HCT116 (cell line): ENCODE measurements at places on chromosomes 2 and 18. TPM values are rescaled to one million over a fixed set of nuclear protein-coding genes. Genes with fewer than 3 reads are reported as not detected.

Gene ANKRD23
- 1.4 TPM for total RNA-seq

Gene PDE6D
- 26.6 TPM for total RNA-seq

Gene UGT1A5
- not detected for total RNA-seq

Gene SGPP2
- 1.6 TPM for total RNA-seq

Gene AFF3
- total RNA-seq, result 0.61 TPM

Gene DDX1
- 117 TPM for total RNA-seq

Gene SIX3
- 1.2 TPM for total RNA-seq

Gene REG3A
- not detected for total RNA-seq

Gene UGT1A3
- not detected for total RNA-seq

Gene NT5C1B
- not detected for total RNA-seq

Gene KLHL41
- 0.15 TPM for total RNA-seq

Gene LTBP1
- 5.1 TPM for total RNA-seq

Gene NCL
- total RNA-seq, result 1,077 TPM

Gene ASXL3
- not detected for total RNA-seq

Gene CCDC141
- total RNA-seq, result 0.30 TPM

- no peak overlapping the region for H3K27ac ChIP-seq
- DNase-seq, result no peak
- no peak overlapping the region for H3K4me3 ChIP-seq
- no peaks in the 10 kb centered on the region for H3K36me3 ChIP-seq
- peaks cover 37% of the 10 kb centered on the region for H3K27me3 ChIP-seq
Measured at GRCh38 chr18:24679062-24679461, 218.6 kb downstream of the HRH4 start.

DNA sequence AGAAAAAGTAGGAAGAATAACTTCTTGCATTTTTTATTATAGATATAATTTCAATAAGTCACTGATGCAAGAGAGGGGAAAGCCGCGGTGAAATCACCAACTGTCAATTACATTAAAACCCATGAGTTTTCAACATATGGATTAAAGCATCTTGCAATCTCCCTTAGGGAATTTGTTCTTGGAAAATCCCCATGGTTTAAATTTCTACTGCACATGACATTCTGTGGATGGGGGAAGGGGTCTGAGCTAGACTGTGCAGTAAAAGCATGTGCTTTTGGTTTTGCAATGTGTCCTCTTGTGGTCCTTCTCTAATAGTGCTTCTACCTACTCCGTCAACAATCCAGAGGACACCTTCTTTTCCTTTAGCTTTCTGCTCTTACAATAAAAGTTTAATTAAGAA lies 894.0 kb downstream of the DCDC2C start:
- no peak overlapping the region for H3K4me3 ChIP-seq
- DNase-seq, result no peak
- no peaks in the 10 kb centered on the region for H3K4me1 ChIP-seq
- no peaks in the 10 kb centered on the region for H3K27me3 ChIP-seq
- H3K27ac ChIP-seq, result no peak overlapping the region

- no peaks in the 10 kb centered on the region for H3K36me3 ChIP-seq
- no peak for DNase-seq
- H3K4me3 ChIP-seq, result no peak overlapping the region
- no peak overlapping the region for H3K27ac ChIP-seq
- H3K4me1 ChIP-seq, result no peaks in the 10 kb centered on the region
Measured at GRCh38 chr18:54712306-54712705, 116.0 kb upstream of the RAB27B start.

DNA sequence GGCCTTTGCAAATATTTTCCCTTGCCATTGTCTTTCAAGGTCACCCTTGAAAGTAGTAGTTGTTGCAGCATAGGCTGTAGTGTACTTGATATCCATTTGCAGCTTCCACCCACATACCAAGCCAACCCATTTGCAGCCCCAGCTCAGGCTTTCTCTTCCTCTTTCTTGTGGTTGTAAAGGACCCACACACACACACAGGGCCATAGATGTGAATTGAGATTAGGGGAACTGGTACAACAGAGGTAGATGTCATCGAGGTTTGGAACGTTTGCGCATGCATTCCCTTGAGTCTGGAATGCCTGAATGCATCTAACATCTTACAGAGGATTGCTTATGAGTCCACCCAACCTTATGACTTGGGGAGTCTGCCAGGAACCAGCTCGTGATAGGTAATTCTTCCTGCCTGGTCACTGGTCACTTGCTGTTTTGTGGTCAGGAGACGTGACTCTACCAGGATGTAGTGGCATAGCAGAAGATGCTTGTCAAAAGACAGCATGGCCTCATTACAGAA lies 91.9 kb downstream of the MRPS9 start:
- no peaks in the 10 kb centered on the region for H3K27me3 ChIP-seq
- peaks cover 9% of the 10 kb centered on the region; the same call in 1 of the 2 replicates for H3K4me1 ChIP-seq
- no peaks in the 10 kb centered on the region for H3K36me3 ChIP-seq
- no peak overlapping the region for H3K4me3 ChIP-seq

GRCh38 chr2:7726989-7727388 lies 809.8 kb downstream of the RNF144A start:
- H3K36me3 ChIP-seq, result no peaks in the 10 kb centered on the region
- DNase-seq, result no peak
- peaks cover 26% of the 10 kb centered on the region for H3K27me3 ChIP-seq
- H3K4me1 ChIP-seq, result no peaks in the 10 kb centered on the region
- no peak overlapping the region for H3K4me3 ChIP-seq

- H3K4me1 ChIP-seq, result no peaks in the 10 kb centered on the region
- no peak for DNase-seq
- H3K27me3 ChIP-seq, result no peaks in the 10 kb centered on the region
- H3K27ac ChIP-seq, result no peak overlapping the region
- H3K36me3 ChIP-seq, result no peaks in the 10 kb centered on the region
Measured at GRCh38 chr18:24039671-24040070, 25.1 kb downstream of the TTC39C start.

GRCh38 chr2:134581877-134582546 lies 136.8 kb downstream of the TMEM163 start:
- no peaks in the 10 kb centered on the region for H3K4me1 ChIP-seq
- DNase-seq, result no peak

- H3K27ac ChIP-seq, result peak overlapping the region; percentile 90
- no peak for DNase-seq
- no peaks in the 10 kb centered on the region; the same call in none of the 2 replicates for H3K36me3 ChIP-seq
- H3K4me3 ChIP-seq, result peak overlapping the region; percentile 96
Measured at GRCh38 chr18:3246635-3247239, 864 bp upstream of the MYL12A start.

DNA sequence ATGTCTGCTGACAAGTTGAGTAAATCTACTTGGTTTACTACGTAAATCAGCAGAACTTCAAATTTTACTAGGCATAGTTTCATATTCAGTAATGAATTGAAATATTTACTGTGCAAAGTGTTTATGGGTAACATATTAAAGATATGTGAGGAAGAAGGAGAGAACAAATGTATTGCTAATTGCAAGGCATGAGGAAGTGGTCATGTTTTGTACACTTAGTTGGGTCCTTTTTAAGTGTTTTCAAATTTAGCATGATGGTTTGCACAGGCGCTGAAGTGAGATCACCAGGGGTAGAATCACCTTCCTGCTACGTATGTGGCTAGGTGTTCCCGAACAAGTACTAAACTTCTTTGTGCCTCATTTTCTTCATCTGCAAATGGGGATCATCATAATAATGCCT lies 1534.4 kb downstream of the LRP1B start:
- DNase-seq, result no peak
- H3K36me3 ChIP-seq, result no peaks in the 10 kb centered on the region
- no peaks in the 10 kb centered on the region for H3K27me3 ChIP-seq
- H3K4me1 ChIP-seq, result no peaks in the 10 kb centered on the region
- H3K27ac ChIP-seq, result no peak overlapping the region

- no peaks in the 10 kb centered on the region for H3K27me3 ChIP-seq
- DNase-seq, result no peak
- no peaks in the 10 kb centered on the region for H3K4me1 ChIP-seq
- H3K36me3 ChIP-seq, result no peaks in the 10 kb centered on the region
- H3K27ac ChIP-seq, result no peak overlapping the region
Measured at GRCh38 chr2:138831691-138832090, 51.5 kb upstream of the NXPH2 start.

GRCh38 chr2:73008766-73009135 lies 62.8 kb downstream of the SFXN5 start:
- H3K27me3 ChIP-seq, result no peaks in the 10 kb centered on the region
- no peaks in the 10 kb centered on the region for H3K4me1 ChIP-seq
- H3K27ac ChIP-seq, result no peak overlapping the region
- H3K4me3 ChIP-seq, result no peak overlapping the region
- DNase-seq, result no peak

GRCh38 chr2:237556773-237557632 lies 9.4 kb upstream of the PRLH start:
- no peaks in the 10 kb centered on the region for H3K4me1 ChIP-seq
- no peak overlapping the region for H3K27ac ChIP-seq
- H3K4me3 ChIP-seq, result no peak overlapping the region
- no peak for DNase-seq
- H3K27me3 ChIP-seq, result no peaks in the 10 kb centered on the region
- peaks cover 31% of the 10 kb centered on the region for H3K36me3 ChIP-seq

DNA sequence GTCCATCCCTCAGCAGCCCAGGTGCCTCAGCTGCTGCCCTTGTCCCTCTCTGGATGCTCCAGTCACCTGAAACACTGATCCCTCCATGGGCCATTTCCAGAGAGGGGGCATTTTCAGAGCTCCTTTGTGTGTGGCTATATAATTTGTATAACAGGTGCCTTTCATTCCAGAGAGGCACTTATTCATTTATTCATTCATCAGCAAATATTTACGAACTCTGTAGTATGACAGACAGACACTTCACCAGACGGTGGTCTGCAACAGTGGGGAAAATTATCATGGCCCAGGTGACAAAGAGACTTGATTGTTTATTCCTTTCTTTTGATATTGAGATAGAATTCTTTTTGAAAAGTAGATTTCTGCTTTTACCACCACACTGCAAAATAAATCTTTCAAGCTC lies 361.7 kb downstream of the TMEM182 start:
- H3K4me3 ChIP-seq, result no peak overlapping the region
- no peaks in the 10 kb centered on the region for H3K36me3 ChIP-seq
- H3K27me3 ChIP-seq, result no peaks in the 10 kb centered on the region
- DNase-seq, result no peak

DNA sequence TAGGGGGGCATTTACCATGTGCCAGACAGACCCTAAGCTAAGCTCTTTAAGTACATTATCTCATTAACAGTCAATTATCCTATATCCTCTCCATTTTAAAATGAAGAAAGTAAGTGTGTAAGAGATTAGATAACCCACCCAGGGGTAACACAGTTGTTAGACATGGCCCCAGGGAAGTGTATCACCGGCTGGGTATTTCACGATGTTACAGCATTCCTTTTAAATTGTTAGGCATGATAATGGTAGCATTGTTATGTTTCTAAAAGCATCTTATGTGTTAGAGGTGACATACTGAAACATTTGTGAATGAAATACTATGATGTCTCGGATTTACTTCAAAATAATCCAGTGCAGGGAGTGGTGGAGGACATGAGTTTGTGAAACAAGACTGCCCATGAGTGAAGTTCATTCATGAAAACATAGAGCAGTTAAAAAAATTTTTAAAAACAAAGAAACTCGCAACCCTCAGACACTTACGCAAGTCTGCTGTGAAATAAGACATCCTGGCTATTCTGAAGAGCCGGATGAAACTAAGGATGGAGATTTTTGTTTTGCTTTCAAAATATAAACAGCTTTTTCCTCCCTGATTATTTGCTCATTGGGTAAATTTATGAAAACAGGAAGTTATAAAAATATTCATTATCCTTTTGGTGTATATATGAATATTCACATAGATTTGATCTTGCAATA lies 54.9 kb downstream of the IL1RL2 start:
- H3K27me3 ChIP-seq, result no peaks in the 10 kb centered on the region
- H3K27ac ChIP-seq, result no peak overlapping the region
- no peak for DNase-seq
- H3K4me1 ChIP-seq, result peaks cover 15% of the 10 kb centered on the region

GRCh38 chr2:24919506-24920097 lies 435 bp downstream of the ADCY3 start:
- H3K36me3 ChIP-seq, result peaks cover 4% of the 10 kb centered on the region; the same call in 1 of the 2 replicates
- H3K27ac ChIP-seq, result peak overlapping the region; percentile 75
- no peak for DNase-seq
- no peaks in the 10 kb centered on the region for H3K27me3 ChIP-seq
- peaks cover 20% of the 10 kb centered on the region for H3K4me1 ChIP-seq

DNA sequence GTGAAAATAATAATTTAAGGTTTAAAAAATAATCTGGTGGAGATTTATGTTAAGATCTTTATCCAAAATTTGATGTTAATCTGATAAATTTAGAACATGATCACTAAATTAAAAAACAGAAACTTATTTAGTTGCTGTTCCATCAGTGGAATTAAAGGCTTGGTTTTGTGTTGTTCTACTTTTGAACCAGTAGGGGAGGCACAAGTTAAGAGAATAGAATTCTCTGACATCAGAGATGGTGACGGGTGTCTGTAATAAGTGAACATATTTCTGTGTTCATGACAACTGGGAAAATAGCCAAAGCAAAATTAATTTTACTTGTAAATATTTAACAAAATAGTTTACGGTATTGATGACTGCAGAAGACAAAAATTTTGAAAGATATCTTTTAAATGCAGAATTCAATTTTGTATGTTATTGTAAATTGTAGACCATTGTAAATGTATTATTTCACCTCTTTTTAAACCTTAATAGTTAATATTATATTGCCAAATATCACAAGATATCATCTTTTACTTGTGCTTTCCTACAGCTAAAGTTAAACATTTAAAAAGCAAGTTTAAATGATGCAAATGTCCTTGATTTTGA lies 106.0 kb downstream of the UBR3 start:
- peak; percentile 22 for DNase-seq
- no peak overlapping the region for H3K4me3 ChIP-seq

- DNase-seq, result no peak
- H3K27ac ChIP-seq, result no peak overlapping the region
- no peak overlapping the region for H3K4me3 ChIP-seq
- H3K27me3 ChIP-seq, result no peaks in the 10 kb centered on the region
- H3K36me3 ChIP-seq, result no peaks in the 10 kb centered on the region
- H3K4me1 ChIP-seq, result no peaks in the 10 kb centered on the region
Measured at GRCh38 chr2:191206613-191207471, 38.4 kb upstream of the MYO1B start.

DNA sequence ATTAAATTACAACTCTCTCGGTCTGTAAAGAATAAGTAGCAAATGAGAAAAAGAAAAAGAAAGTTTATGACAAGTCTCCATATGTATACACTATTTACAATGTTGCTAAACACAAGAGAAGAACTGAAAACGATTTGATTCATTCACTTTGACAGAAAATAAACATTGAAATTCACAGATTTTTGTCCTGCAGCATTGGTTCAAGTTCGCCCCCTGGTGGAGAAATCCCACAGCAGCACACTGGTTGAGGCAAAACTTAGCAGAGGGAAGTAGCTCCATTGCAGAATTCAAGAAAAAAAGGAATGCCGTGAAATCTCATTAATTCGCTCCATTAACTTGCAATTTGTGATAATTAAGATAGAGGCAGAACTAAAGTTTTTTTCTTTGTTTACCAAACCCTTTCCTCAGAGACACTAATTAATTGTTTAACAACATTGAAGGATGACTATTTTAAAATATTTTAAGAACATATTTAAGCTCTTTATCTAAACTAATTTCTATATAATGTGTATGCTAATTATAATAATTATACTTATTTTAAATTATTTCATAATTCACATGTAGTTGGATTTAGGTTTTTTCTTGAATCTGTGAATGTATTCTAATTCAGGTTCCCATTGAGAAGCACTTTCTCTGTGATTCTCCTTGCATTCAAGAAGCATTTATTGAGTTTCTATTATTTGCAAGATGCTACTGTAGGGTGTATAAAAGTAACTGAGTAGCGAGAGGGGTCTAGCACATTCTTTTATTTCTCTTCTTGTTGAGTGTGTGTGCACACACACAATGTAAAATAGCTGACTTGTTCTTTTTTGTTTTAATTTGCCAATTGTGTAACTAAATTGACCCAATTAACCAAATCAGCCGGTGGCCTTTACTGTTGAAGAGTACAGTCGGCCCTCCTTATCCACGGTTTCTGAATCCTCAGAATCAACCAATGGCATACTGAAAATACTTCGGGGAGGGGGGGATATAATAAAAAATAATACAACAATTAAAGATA lies 74.1 kb downstream of the COL4A3 start:
- no peak overlapping the region for H3K4me3 ChIP-seq
- no peaks in the 10 kb centered on the region for H3K4me1 ChIP-seq
- no peaks in the 10 kb centered on the region for H3K27me3 ChIP-seq
